NCI-H1694 (cell line): ENCODE measurements at places on chromosomes 2 and 18.

- DNase-seq, result no peak
These were observed 16.5 kb downstream of the LPIN1 start for GRCh38 chr2:11762799-11763461.

- DNase-seq, result no peak
These were observed 48.1 kb downstream of the CHN1 start for GRCh38 chr2:174957050-174957449.

DNA sequence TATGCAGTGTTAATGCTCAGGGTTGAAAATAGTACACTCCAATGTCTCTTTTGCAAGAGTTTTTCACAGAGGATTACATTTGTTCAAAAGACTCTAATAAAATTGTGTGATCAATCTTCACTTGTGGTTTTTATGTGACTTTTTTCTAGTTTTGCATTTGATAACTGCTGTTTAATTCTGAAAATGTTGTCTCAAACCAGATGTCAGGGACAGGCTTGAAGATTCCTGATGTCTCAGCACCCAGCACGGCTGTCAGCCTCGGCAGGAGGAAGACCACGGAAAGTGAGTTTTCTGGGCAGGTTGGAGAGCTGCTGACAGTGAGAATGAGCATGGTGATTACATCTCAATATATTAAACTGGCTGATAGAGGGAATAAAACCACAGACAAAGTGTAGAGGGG is 9.1 kb downstream of the SOX11 start:
- DNase-seq, result no peak

GRCh38 chr2:232386490-232386739 is 7.9 kb downstream of the ALPP start:
- no peak for DNase-seq

GRCh38 chr2:233794128-233794658 is 16.1 kb downstream of the MROH2A start:
- DNase-seq, result no peak

- DNase-seq, result no peak
These were observed 6.3 kb downstream of the SNORC start for GRCh38 chr2:232876161-232876977.

DNA sequence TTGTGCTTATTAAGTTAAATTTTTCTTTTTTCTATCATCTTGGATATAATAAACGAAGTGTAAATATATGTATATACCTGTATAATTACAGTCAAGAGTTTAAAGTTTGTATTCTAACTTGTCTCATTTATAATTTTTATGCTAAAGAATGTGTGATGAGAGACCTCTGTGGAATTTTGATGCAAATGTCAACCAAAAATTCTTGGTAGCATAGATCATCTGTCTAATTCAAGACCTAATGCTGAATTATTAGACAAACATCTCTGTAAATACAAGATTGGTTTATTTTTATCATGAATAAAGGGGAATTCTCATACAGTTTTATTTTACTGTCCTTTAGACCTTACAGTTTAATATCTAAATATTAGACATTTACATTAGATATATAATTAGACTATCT is 149.2 kb upstream of the VWC2L start:
- no peak for DNase-seq

DNA sequence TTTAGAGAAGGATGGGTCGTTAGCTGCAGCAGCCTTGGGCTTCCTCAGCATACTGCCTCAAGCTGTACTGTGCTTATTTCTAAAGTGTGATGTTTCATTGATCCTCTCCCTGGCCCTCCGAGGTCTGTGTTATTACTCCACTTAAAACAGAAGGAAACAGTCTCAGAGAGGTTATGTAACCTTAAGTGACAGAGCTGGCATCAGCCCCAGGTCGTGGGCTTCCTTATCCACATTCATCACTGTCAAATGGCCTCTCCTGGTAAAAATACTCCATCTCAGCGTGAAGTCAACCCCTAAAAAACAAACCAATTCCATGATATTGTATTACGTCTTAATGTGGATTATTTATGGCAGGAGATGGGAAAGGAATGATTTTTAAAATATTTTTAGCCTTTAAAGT is 153.3 kb upstream of the NOSTRIN start:
- no peak for DNase-seq

GRCh38 chr2:54279385-54279784 is 23.4 kb upstream of the TSPYL6 start:
- no peak for DNase-seq

GRCh38 chr2:231189571-231190495 is 8.6 kb upstream of the ARMC9 start:
- no peak for DNase-seq

- DNase-seq, result no peak
These were observed 9.5 kb downstream of the ZEB2 start for GRCh38 chr2:144510294-144510991.

DNA sequence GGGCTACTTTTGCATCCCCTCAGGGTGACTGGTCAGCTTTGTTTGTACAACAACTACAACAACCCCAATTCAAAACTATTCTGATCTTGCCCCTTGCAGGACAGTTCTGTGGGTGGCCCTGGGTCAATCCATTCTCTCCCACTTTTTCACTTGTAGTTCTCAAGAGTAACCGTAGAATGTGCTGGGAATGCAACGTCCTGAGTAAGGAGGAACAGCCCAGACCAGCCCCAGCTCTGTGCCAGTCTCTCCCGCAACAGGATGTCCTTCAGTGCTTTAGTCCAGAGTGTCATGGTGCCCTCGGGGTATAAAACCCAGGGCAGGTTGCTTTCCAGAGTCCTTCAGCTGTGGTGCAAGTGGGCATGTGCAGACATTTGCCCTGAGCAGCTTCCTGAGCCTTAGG is 22.1 kb upstream of the TEX51 start:
- no peak for DNase-seq

- no peak for DNase-seq
These were observed 28.4 kb upstream of the ID2 start for GRCh38 chr2:8653485-8653884.

DNA sequence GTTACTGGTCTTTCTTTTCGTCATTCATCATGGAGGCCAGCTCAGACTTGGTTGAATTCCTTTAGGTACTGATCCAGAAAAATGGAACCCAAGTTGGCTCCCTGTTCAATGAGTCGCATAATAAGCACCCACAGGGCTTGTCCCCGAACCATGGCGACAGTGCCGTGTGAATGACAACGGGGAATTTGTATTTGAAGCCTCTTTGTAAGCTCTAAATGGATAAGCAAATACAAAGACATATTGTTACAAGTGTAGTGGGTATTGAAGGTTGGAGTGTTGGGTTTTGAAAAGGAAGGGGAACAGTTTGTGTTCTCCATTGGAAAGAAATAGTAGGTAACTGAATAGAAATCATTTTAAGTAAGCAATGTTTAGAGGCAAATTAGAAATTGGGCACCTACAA is 288.9 kb downstream of the SLC4A3 start:
- DNase-seq, result no peak
